ENCODE measurements at places on chromosomes 3 and 15.

DNA sequence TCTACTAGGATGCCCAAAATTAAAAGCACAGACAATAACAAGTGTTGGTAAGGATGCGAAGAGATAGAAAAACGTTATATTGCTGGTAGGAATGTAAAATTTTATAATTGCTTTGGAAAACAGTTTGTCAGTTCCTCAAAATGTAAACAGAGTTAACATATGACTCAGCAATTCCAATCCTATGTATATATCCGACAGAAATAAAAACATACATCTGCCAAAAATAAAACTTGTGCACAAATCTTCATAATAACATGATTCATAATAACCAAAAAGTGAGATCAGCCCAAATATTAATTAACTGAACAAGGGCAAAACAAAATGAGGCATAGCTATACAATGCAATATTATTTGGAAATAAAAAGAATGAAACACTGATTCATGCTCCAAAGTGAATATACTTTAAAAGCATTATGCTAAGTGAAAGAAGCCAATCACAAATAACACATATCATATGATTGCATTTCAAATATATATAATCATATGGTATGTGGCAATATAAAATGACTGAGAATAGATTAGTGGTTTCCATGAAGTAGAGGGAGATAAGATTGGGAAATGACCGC is 609.3 kb downstream of the IGSF11 start:
- DNase-seq: no peak

DNA sequence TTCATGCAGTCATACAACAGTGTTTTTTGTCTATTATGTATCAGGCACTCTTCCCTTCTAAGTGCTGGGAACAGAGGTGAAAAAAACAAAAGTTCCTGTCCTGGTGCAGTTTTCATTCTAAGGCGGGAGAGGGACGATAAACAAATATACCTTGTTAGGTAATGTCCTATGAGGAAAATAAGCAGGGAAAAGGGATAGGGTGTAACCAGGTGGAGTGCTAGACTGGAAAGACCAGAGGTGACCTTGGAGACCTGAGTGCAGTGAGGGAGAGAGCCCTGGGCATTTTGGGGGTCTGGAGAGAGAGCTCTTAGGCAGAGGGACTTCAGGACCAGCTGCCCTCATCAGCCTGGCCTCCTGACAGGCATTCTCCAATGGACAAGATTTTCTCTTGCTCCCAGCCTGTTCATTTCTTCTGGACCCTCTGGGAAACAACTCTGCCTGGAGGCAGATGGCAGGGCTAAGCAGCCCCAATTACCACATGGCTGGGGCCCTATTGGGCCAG is 97.2 kb upstream of the TJP1 start:
- no peak for DNase-seq

- DNase-seq: no peak
Observed at GRCh38 chr3:113297287-113297686, 85.9 kb downstream of the BOC start.

- DNase-seq: no peak
Observed at GRCh38 chr15:99054025-99054387, 46.4 kb upstream of the PGPEP1L start.

DNA sequence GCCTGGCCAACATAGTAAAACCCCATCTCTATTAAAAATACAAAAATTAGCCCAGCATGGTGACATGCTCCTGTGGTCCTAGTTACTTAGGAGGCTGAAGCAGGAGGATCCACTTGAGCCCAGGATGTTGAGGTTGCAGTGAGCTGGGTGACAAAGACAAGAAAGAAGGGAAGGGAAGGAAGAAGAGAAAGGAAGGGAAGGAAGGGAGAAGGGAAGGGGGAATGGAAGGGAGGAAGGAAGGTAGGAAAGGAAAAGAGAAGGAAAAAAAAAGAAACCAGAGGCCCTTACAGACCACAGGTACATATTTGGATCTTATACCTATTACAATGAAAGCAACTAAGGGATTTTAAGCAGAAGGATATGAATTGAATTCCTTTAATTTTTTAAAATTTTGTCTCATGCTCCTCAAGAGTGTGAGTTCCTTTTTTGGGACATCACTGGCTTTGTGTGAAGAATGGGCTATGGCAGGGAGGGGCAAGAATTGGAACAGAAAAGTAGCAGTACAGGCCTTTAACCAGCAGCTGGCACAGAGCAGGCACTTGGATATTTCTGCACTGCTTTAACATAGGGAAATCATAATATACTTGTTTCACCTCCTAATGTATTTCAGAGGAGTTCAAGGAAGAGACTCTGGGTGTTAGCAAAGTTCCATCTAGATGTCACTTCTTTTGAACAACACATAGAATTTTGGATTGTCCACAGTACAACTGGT is 7.9 kb downstream of the RAB27A start:
- DNase-seq: no peak

GRCh38 chr15:38702178-38702912 is 137.7 kb upstream of the RASGRP1 start:
- DNase-seq: no peak

- peak; percentile 70 for DNase-seq
Observed at GRCh38 chr3:18438586-18438985, 13.4 kb upstream of the SATB1 start.

DNA sequence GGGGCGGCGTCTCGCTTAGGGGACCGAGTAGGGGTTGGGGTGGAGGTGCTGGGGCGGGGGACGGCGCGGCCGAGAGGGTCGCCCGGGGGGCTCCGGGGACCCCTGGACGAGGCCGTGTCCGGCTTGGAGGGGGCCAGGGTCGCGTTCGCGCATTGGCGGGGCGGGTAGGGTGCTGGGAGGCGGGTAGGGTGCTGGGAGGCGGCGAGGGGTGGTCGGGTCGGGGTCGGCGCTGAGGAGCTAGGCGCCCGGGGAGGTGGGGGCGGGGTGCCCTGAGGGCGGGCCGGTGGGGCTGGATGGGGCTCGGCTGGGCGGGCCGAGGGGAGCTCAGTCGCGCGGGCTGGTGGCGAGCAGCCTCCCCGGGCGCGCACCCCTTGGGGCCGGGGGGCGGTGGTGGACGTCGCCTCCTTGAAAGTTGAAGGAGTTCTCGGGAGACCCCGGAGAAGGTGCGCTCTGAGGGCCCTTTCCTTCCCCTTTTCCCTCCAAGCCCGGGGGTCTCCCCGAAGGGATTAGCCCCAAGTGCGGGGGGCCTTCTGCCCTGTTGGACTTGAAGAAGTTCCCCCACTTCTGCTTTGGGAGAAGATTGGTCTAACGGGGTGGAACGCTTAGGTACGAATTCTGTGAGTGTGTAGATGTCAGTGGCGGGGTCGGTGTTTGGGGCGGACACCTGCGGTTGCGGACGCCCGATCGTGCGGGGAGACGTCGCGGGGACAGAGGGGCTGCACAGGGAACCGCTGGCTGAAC is 543 bp downstream of the MEF2A start:
- DNase-seq: peak; percentile 20

GRCh38 chr15:66774001-66774814 is 72.2 kb downstream of the SMAD6 start:
- peak; percentile 9 for DNase-seq

GRCh38 chr3:159439346-159439745 is 549.3 kb upstream of the IL12A start:
- no peak for DNase-seq

GRCh38 chr15:58525991-58526421 is 94.2 kb downstream of the LIPC start:
- DNase-seq: no peak

DNA sequence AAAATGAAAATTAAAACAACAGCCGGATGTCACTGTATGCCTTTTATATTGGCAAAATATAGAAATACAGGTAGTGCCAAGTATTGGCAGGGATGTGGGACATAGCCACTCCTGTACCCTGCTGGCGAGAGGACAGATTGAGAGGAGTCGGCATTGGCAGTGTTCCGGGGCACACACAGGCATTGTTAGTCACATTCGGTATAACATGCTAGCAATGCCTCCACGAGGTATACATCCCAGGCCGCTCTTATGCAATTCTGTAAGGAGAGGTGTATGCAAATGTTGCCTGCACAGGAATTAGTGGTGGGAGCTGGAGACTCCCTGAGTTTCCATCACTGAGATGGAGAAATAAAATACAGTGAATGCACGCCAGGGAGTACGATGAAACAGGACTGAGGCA is 99.4 kb upstream of the DLG1 start:
- DNase-seq: no peak

- no peak for DNase-seq
Observed at GRCh38 chr15:96560246-96560895, 229.9 kb downstream of the NR2F2 start.

GRCh38 chr15:90184786-90185704 is 16.1 kb upstream of the SEMA4B start:
- peak; percentile 81 for DNase-seq

- DNase-seq: no peak
Observed at GRCh38 chr3:5056111-5056391, 66.0 kb upstream of the ARL8B start.

DNA sequence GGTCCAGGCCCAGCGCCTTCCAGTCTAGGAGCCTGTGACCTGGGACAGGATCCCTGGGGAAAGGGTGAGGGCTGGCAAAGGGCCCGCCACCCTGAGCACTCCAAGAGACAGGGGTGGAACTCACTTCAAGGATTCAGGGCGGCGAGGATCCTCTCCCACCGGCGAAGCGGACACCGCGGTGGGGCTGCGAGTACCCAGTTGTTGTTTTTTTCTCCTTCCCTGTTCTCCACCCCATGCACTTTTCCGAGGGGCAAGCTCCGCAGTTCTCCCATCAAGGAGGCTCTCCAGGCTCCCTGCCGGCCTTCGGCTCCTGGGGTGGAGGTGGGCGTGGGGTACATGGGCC is 387 bp upstream of the PAQR5 start:
- DNase-seq: no peak

Data from CD8-positive, alpha-beta memory T cell (primary cell).